Activated T-cell treated with anti-CD3 and anti-CD28 coated beads, Interleukin-2, amount 50 U/mL, for 48 hours (primary cell): ENCODE measurements at places on chromosomes 7 and 10.
A peak's percentile ranks its signal among the peaks of the same experiment; 100 is the strongest.

DNA sequence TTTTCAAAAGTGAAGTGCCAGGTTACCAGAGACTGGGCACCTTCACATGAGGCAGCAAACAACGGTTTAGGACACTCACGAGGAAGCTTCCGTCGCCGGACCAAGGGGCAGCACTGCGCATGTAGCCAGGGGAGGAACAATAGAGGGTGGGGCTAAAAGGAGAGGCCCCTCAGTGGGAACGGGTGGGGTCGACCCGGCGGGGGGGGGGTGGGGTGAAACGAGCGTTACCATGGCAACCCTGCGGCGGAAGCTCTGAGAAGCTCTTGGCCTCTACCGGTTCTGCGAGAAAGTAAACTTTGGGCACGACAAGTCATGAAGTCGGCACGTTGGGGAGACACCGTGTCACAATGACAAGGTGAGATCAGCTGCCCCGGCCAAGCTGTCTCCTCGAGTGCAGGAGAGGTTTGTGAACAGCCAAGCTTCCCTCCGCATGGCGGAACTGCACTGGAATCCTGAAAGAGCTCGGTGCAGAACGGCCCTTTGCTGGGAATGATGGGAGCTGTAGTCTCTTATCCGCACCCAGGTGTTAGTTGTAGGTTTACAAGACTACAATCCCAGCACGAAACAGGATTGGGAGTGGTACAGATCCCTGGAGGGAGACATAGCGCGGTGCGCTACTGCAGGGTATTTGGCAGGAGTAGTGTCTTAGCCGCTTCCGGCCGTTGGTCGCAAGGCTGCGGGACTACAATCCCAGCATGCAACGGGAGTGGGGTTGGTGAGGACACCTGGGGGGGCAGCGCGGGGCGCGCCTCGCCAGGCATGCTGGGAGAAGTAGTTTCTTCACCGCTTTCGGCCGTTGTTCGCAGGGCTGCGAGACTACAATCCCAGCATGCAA is 72.8 kb upstream of the ZNF722 start:
- peak; percentile 89 for DNase-seq

- no peak for DNase-seq
Observed at GRCh38 chr10:93337309-93337721, 144.8 kb downstream of the MYOF start.

- DNase-seq = no peak
Observed at GRCh38 chr7:1314908-1315450, 82.3 kb downstream of the UNCX start.

- no peak for DNase-seq
Observed at GRCh38 chr7:78020874-78021249, 222.3 kb downstream of the PHTF2 start.

- DNase-seq = no peak
Observed at GRCh38 chr7:151091003-151091402, 4.7 kb downstream of the AGAP3 start.

DNA sequence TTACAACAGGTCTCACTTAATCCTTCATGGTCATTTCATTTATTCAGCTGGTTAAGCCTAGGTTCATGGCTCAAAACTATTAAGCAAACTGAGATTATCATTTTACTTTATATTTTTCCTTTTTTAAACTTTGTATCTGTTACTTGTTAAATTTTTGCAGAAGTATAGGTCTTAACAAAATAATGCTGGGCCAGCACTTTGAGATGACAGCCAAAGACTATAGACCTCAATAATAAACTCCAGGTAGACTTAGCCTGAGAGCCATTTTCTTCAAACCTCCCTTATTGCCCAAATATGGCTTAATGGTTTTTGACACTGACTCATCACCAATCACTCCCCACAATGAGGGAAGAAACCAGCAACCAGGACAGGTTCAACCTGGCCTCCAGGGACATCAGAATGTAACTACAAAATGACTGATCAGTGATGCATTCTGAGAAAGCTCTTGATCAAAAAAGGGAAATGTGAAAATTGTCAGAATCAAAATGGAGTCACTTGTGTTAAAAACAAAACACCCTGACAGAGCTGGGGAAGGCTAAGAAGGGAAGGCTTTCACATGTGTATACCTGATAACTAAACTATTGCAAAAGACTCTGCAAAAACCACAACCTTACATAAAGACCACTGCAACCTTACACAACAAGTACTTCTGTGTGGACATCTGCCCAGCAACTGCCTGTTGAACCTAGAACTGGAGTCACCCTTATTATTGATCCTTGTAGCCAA is 2.1 kb upstream of the CCDC126 start:
- DNase-seq = peak; percentile 38

- no peak for DNase-seq
Observed at GRCh38 chr7:50865450-50865849, 82.8 kb upstream of the GRB10 start.

- DNase-seq = no peak
Observed at GRCh38 chr7:522951-523314, 3.3 kb upstream of the PDGFA start.

DNA sequence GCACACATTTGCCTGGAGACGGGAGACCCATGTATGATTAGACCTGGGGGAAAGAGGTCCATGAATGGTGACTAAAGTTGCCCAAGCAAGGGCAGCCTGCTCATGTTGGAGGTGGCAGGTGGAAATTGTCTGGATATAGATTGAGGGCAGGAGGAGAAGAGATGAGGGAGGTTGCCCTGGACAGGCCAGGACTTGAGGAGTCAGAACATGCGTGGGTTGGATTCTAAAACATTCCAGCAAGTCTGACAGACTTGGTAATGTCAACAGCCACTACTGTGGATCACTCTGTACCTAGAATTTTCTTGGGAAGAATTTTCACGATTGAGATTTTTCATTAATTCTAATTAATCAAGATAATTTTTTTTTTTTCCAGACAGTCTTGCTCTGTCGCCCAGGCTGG is 19.1 kb upstream of the SVOPL start:
- DNase-seq = no peak

DNA sequence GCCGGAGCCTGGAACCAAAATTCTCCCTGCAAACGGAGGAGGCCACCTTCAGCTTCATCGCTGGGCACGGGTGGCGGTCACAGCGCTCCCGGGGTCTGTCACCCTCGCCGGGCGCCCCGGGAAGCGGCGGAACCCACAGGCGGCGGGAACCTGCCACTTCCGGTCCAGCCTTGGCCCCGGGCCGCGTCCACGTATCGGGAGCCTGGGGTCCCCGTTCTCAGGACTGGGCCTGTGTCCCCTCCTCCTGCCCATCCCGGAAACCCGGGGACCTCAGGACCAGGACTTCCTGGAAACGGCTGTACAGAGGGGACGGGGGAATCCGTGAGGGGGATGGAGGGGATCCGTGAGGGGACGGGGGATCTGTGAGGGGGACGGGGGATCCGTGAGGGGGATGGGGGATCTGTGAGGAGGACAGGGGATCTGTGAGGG is 25.4 kb downstream of the PDGFA start:
- no peak for DNase-seq

- DNase-seq = no peak
Observed at GRCh38 chr7:95820778-95821177, 48.4 kb downstream of the DYNC1I1 start.

GRCh38 chr10:115073796-115074195 is 19.4 kb upstream of the ATRNL1 start:
- DNase-seq = no peak

GRCh38 chr10:30422151-30422695 is 11.8 kb upstream of the MAP3K8 start:
- DNase-seq = no peak

DNA sequence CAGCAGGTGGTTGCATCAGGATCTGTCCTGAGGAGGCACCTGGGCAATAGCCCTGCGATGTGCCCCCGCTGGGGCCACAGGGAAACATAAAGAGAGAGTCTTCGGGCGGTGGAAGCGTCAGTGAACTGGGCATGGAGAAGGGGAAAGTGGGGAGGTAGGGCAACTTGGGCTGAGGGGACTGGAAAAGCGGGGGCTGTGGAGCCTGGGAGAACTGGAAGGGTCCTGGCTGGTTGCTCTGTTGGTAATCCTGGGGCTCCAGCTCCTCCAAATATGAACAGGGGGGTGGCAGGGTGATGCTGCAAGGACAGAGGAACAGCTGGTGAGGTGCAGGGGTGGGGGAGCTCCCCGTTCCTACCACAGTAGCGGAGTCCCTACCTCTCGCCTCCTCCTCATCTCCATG is 5.2 kb downstream of the NOBOX start:
- no peak for DNase-seq

- no peak for DNase-seq
Observed at GRCh38 chr7:112887976-112888375, 97.8 kb upstream of the TMEM168 start.

- no peak for DNase-seq
Observed at GRCh38 chr7:75688200-75689136, 50.3 kb downstream of the HIP1 start.

GRCh38 chr7:148987751-148988512 is 40.4 kb downstream of the PDIA4 start:
- DNase-seq = no peak

- no peak for DNase-seq
Observed at GRCh38 chr10:49746626-49747302, 15.4 kb downstream of the OGDHL start.

DNA sequence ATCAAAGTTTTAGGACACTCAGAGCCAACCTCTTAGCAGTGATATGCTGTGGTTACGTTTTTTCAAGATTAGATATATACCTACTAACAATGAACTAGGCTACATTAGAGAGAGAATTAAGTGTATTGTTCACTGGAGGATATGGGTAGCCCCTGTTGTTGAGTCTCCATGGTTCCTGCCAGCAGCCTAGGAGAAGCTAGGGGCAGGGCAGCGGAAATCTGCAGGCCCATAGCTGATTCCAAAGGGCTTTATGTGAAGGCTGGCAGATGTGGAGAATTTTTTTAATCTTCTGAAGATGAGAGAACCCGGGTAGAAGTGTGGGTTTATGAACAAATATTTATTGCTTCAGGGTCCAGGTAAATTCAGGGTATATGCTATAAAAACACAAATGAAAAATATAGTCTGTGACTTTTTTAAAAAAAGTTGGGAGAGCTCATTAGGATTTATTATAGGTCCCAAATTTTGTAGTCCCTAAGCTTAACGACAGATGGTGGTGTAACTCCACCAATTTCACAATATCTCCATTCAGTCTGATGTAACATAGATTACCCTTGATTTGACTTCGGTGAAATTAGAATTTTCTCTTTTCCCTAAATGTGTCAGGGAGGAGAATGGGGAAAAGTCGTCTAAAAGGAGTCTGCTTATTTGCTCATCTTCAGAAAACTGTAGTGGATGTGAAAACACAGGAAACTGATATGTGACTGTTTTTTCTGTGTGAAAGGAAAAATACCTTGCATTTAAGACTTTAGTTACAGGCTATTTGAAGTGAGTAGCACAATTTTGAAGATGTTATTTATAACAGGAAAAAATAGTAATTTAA is 163.0 kb upstream of the PPP1R3A start:
- DNase-seq = no peak

DNA sequence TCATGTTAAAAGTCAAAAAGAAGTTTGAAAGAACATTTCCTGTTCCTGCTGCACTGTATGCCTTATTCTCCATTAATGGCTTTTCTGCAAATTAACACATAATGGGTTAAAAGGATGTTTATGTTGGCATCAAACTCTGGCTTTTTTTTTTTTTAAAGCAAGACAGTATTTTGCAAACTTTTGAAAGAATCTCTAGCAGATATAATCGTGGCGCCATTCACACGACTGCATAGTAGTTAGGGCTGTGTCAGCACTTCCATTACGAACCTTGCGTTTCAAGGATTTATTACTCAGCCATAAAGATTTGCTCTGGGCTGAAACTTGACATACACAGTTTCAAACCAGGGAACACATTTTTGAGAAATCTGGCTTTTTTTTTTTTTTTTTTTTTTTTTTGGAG is 207.8 kb downstream of the DYNC1I1 start:
- no peak for DNase-seq

GRCh38 chr10:34046506-34047034 is 712.1 kb upstream of the NRP1 start:
- no peak for DNase-seq

DNA sequence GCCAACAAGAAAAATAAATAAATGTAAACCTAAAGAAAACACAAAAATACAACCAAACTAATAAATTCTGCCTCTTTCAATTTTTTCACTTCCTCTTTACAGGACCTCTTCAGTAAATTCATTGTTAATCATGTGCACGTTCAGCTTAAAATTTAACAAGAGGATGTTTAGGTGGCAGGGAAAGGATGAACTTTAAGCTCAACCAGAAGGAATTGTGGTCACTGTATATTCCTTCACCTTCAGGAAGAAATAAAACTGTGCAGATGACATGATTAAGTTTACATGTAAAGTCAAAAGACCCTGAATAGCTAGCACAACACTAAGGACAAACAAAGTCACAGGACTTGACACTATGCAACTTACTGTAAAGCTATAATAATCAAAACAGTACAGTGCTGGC is 33.0 kb downstream of the KIF5B start:
- no peak for DNase-seq

DNA sequence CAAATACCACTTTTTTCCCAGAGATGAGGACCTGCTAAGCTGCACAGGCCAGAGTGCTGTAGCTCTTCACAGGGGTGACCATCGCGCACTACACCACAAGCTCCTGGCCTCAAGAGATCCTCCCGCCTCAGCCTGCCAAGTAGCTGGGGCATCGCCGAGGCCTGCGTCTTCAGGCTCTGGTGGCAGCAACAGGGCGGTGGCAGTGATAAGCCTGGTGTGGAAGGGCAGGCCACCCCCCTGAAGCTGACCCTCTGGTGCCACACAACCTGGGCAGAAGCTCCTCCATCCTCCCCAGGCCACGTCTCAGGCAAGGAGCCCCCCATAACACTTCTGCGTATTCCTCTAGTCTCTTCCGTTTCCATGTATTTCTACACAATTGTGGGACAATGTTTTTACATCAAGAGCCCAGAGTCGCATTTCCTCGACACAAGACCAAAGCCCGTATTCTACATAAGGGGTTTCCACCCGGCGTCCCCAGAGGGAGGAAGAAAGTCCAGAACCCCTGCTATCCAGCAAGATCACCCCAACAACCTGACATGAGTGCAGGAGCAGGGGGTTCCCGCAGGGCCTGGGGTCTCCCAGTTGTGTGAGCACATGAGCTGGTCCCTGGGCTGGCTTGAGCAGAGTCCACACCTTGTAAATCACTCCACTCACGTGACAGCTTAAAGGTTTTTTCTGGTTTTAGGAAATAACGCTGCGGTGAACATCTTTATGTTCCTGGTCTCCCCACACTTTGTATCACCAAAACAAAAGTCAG is 37.6 kb upstream of the NCAPG2 start:
- no peak for DNase-seq

- peak; percentile 79 for DNase-seq
Observed at GRCh38 chr7:71733107-71733870, 601.3 kb downstream of the GALNT17 start.

- DNase-seq = no peak
Observed at GRCh38 chr10:110528224-110528996, 30.7 kb downstream of the DUSP5 start.
